Right renal cortex interstitium (tissue), 3 donors: ENCODE measurements at places on chromosomes 5 and 9.

DNA sequence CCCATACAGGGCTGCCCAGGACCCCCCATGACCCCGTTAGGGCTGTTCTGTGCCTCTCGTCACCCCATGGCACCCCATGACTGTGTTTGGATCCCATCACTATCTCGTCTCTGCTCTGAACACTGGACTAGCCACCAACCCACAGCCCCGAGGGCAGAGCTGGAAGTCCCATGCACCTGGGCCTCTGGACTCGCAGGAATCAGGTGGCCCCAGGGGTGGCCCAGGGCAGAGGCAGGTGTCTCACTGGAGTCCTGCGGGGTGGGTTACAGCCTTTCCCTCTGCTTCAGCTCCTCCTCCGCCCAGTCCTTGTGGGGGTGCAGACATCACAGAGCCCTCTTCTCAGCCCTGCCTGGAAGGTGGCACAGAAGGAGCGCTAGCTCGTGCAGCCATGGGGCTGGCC is 79.7 kb downstream of the COL5A1 start:
- DNase-seq: no peak

DNA sequence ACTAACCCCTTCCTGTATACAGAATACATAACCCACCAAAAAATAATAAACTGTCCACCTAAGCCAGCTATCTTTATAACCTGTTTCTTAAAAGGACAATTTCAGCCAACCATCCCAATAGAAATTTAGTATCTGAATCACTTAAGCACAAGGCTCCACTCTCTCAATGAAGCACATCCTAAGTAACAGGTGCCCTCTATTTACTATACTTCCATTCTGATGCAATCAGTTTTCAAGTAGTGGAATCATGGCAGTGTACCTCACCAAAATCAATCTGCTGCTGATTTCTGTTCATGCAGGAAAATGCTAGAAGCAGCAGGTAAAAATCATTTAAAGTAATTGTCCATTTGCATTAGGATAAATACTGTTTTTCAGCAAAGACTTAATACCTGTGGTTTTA is 4.8 kb downstream of the MTX3 start:
- no peak for DNase-seq

DNA sequence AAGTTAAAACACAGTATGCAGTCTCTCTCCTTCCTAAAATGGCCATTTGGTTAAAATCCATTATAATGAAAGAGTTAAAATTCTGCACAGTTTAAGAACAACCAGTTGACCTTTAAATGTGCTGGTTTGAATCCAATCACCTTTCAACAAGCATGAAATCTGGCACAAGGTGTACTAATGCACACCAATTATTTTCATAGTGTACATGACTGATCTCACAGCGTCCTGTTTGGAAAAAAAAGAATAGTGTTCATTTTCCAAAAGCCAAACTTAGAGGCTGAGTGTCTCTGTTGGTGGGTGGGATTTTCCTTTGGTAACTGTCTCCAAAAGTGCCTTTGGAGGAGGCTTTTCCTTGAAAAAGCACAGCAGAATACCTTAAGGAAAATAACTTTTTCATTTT is 180.6 kb downstream of the DEPDC1B start:
- no peak for DNase-seq

- DNase-seq: no peak
Measured at GRCh38 chr9:72579190-72579589, 57.8 kb downstream of the TMC1 start.

- no peak for DNase-seq
Measured at GRCh38 chr5:93022211-93022610, 558.8 kb downstream of the NR2F1-AS1 start.

GRCh38 chr5:159992566-159992965 is 16.4 kb upstream of the TTC1 start:
- DNase-seq: no peak

DNA sequence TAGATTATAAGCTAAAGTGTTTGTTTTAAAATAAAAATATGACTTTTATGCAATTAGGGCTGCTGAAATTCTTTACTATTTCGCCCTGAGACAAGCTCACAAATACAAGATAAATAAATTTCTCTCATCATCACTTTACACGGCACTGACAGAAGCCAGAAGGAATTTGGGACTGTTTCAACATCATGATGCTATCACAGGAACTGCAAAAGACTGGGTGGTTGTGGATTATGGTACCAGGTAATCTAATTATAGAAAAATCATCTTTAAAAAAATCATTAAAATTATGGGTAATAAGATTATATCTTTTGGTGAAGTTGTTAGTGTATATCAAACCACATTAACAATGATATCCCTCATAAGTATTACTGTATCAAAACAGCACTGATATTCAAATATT is 95.0 kb downstream of the MAN2A1 start:
- no peak for DNase-seq

DNA sequence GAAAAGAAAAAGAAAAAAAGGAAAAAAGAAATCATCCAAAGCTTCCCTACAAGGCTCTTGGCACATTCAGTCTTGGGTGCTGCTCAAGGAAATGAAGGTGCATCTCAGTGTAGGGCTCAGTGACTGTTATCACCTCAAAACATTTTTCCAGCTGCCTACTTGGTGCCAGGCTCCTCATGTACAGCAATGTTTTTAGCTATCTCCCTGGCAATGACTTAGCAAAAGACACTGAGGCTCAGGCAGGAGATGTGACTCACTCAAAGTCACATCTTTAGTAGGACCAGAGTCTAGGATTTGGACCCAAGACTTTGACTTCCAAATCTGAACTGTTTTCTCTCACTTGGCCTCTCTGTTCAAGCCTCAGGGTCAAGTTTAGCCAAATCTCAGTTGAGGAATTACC is 264.2 kb downstream of the CRB2 start:
- DNase-seq: no peak

- DNase-seq: no peak
Measured at GRCh38 chr5:96633820-96634219, 28.4 kb upstream of the CAST start.

GRCh38 chr5:109961751-109962150 is 272.0 kb downstream of the MAN2A1 start:
- no peak for DNase-seq

DNA sequence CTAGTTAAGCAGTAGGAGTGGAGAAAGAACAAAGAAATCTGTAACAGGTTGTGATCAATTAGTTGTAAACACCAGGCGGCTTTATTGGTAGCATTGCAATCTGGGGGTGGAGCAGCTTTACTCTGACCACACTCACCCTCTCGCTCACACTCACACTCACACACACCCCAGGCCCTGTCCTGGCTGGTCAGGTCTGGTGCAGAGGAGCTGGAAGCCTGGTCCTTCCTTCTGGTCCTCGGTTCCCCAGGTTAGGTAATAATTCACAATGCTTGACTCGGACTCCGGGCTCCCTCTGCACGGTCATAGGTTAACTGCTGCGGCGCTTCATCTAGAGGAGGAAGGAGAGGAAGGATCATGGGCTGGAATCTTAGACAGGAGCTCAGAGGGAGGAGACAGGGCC is 1.6 kb downstream of the CCL19 start:
- DNase-seq: no peak

GRCh38 chr5:27962198-27962597 is 923.8 kb upstream of the CDH9 start:
- DNase-seq: no peak

DNA sequence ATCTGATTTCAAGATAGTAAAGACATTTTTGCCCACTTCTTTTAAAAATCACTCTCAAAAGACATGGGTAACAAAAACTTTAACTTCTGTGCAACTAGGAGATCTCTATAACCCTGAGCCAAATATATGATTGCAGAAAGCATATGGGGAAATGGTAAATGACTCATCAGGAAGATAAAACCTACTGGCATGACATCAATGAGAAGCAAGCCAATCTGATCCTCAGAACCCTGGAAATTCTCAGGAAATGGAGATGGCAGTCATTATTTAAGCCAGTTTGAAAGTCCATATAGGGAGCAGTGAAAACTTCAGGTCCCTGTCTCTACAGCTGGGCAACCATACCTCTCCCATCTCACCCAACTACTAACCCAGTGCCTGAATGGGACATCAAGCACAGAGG is 249.7 kb upstream of the NREP start:
- DNase-seq: no peak
